Effector memory CD4-positive, alpha-beta T cell (primary cell): ENCODE measurements at places on chromosomes 6 and 20.
A peak's percentile ranks its signal among the peaks of the same experiment; 100 is the strongest.

- no peaks in the 10 kb centered on the region for H3K36me3 ChIP-seq
- no peaks in the 10 kb centered on the region for H3K4me1 ChIP-seq
- no peak overlapping the region for H3K27ac ChIP-seq
- H3K4me3 ChIP-seq = no peak overlapping the region
- peak; percentile 20 for DNase-seq
- H3K27me3 ChIP-seq = no peaks in the 10 kb centered on the region
Measured at GRCh38 chr20:21235484-21236445, 67.4 kb upstream of the XRN2 start.

DNA sequence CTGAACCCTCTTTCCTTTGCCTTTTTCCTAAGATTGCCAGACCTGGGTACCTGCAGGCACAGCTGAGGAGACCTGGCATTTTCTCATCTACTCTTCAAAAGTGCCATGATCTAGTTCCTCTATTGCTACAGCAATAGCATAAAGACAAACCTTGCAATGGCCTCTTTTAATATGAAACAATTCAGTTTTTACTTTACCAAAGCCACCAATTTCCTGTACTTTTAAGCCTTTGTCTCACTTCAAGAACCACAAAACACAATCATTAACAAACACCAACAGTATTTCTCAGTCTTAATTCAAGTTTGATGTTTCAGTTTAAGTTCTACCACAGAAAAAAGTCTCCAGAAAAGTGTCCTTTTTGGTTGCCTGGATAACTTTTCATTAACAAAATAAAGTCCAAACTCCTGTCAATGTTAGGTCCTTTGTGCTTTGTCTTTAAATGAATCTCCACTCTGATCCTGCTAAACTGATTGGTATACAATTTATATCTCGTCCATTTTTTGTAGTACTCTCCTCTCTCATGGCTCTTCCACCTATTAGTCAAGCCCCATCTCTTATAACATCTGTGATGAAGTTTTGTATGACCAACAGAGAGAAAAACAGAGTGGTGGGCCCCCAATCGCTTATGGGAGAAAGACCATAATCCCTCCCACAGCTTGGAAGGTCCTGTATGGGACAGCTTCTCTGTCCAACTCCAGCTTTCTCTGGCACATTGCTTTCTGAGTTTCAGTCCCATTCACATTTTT, 50.5 kb upstream of the THEMIS start:
- H3K36me3 ChIP-seq = no peaks in the 10 kb centered on the region
- DNase-seq = no peak
- H3K27ac ChIP-seq = peak overlapping the region; percentile 52
- no peaks in the 10 kb centered on the region for H3K27me3 ChIP-seq
- peak overlapping the region; percentile 11 for H3K4me3 ChIP-seq
- H3K4me1 ChIP-seq = peaks cover 23% of the 10 kb centered on the region

GRCh38 chr6:7440476-7440875, 50.9 kb downstream of the RIOK1 start:
- H3K27me3 ChIP-seq = no peaks in the 10 kb centered on the region
- H3K36me3 ChIP-seq = no peaks in the 10 kb centered on the region
- H3K4me1 ChIP-seq = no peaks in the 10 kb centered on the region

GRCh38 chr6:30613251-30614043, 3.6 kb downstream of the PPP1R10 start:
- H3K36me3 ChIP-seq = peaks cover 19% of the 10 kb centered on the region
- DNase-seq = no peak
- peak overlapping the region; percentile 97 for H3K27ac ChIP-seq
- no peak overlapping the region for H3K4me3 ChIP-seq

DNA sequence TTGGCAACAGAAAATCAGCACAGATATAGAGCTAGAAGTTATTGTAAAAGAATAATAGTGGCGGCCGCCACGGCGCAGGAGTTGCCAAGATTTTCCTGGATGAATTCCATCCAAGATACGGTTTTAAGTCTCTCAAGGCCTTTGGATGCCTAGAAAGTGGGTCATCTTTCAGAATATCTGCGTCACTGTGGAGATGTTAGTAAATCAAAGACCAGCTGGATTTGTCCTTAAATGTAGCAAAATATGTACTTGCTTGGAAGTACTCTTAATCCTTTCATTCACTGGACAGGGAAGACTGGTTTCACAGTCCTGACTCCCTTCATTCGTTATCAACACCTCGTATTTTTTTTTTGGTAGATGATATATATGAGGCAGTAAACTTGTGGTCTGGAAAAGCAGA, 83.0 kb downstream of the SLC22A3 start:
- H3K27me3 ChIP-seq = peaks cover 2% of the 10 kb centered on the region
- no peak overlapping the region for H3K4me3 ChIP-seq
- H3K36me3 ChIP-seq = no peaks in the 10 kb centered on the region
- DNase-seq = no peak
- peaks cover 5% of the 10 kb centered on the region for H3K4me1 ChIP-seq
- H3K27ac ChIP-seq = no peak overlapping the region

DNA sequence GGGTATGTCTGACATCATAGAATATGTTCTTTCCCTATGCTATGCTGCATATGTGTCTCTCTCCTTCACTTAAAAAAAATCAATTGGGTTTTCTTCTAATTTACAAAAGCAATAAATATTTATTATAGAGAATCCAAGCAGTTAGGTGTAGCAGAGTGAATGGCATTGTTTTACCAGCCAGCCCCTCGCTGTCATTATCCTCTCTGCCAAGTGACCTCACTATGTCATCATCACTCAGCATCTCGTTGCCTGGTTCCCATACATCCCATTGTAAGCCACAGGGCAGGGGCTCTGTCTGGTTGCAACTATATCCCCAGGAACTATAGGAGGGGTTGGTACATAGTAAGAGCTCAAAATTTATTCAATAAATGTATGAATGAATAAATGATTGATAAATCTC, 31.3 kb downstream of the KIAA0319 start:
- H3K4me1 ChIP-seq = no peaks in the 10 kb centered on the region
- H3K4me3 ChIP-seq = no peak overlapping the region
- DNase-seq = no peak
- H3K36me3 ChIP-seq = no peaks in the 10 kb centered on the region

DNA sequence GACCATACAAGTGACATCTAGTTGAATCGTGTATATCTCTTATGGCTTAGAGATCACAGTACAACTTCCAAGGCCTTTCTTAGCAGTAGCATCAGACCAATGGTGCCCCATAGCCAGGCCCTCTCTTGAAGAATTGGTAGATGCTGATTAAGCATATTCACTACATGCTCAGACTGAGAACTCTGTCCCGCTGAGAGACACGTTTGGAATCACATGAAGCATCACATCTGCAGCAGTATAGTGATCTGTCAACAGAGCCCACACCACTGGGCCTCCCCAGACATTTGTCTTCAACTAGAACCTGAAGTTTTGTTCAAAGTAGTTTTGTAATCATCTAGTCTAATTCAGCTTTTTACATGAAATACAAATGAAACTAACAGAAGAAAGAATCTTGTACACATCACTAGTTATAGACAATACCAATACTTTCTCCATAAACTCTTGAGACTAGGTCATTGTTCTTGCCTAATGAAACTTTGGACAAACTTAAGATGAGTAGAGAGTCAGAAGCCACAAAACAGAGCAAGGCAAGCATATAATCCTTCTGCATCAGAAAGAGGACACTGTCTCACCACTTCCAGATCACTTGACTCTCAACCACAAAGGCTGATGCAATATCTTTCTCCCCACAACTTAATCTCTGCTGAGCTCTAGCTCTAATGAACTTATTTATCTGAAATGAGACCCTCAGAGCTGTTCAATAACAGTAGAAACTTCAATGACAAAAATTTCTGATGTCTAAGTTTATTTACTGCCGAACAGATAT, 182.7 kb downstream of the TBX18 start:
- no peak overlapping the region for H3K27ac ChIP-seq
- no peaks in the 10 kb centered on the region for H3K27me3 ChIP-seq
- H3K36me3 ChIP-seq = no peaks in the 10 kb centered on the region

DNA sequence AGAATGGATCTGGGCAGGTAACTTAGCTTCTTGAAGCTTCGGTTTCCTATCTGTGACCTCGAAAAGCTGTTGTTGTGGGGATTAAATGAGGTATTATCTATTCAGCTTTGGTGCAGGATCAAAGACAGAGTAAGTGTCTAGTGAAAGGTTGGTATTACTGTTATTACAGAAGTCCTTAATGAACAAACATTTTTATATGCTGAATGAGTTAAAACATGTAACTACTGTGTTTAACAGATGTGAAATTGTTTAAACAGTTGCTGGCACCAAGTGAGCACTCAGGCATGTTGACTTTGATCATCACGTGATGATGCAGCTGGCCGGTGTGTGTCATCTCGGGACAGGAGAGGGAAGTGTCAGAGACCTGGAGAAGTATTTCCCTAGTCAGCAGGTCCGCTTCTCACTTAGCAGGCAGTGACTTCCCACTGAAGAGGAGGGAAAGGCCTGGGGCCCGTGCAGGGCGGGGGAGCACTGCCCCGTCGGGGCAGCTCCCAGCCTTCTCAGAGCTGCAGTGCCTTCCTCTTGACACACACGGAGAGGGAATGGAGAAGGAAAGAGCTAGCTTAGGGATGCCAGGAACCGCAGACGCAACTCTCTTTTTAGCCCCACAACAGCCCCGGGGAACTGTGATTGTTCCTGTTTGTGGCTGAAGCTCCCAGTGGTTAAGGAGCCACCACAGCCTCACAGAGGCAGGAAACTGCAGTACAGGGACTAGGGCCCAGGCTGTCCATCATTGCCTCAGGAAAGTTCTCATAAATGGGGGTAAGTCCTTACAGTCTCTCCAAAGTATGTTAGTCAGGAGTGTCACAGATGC, 18.0 kb downstream of the TUBB2A start:
- no peaks in the 10 kb centered on the region for H3K27me3 ChIP-seq
- H3K36me3 ChIP-seq = no peaks in the 10 kb centered on the region
- DNase-seq = no peak
- no peak overlapping the region for H3K27ac ChIP-seq

- no peak overlapping the region for H3K4me3 ChIP-seq
- no peaks in the 10 kb centered on the region for H3K27me3 ChIP-seq
- H3K36me3 ChIP-seq = no peaks in the 10 kb centered on the region
Measured at GRCh38 chr20:10524643-10525042, 89.5 kb downstream of the SLX4IP start.

DNA sequence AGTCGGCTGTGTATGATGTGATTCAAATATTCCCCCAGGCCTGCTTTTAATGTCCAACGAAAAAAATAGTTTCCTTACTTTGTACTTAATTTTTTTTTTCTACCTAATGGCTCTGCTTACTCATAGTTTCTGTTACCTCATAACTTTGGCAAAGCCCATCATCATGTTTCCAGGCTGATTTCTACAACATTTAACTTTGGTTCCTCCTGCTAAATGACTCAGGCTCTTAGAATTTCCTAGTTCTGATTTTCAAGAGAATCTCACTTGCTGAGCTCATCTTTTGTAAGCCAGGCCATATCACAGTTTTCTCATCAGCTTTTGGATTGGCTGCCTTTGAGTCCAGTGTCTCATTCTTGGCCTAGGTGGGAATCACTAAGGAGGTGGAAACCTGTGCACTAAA, 323.1 kb downstream of the HDGFL1 start:
- no peaks in the 10 kb centered on the region for H3K27me3 ChIP-seq
- DNase-seq = no peak
- H3K4me1 ChIP-seq = no peaks in the 10 kb centered on the region
- no peak overlapping the region for H3K4me3 ChIP-seq
- H3K36me3 ChIP-seq = no peaks in the 10 kb centered on the region
- no peak overlapping the region for H3K27ac ChIP-seq

GRCh38 chr6:5078121-5078669, 6.9 kb upstream of the PPP1R3G start:
- DNase-seq = no peak
- H3K27me3 ChIP-seq = peaks cover under 1% of the 10 kb centered on the region
- H3K27ac ChIP-seq = no peak overlapping the region
- H3K4me1 ChIP-seq = no peaks in the 10 kb centered on the region
- H3K36me3 ChIP-seq = no peaks in the 10 kb centered on the region

GRCh38 chr6:19408331-19408730, 428.8 kb upstream of the ID4 start:
- H3K27ac ChIP-seq = no peak overlapping the region
- H3K4me1 ChIP-seq = no peaks in the 10 kb centered on the region
- no peak for DNase-seq
- no peaks in the 10 kb centered on the region for H3K27me3 ChIP-seq
- H3K36me3 ChIP-seq = no peaks in the 10 kb centered on the region
- H3K4me3 ChIP-seq = no peak overlapping the region

GRCh38 chr20:54343634-54344033, 131.8 kb upstream of the DOK5 start:
- no peaks in the 10 kb centered on the region for H3K27me3 ChIP-seq
- H3K27ac ChIP-seq = no peak overlapping the region
- H3K4me1 ChIP-seq = no peaks in the 10 kb centered on the region
- no peak for DNase-seq
- no peaks in the 10 kb centered on the region for H3K36me3 ChIP-seq

GRCh38 chr6:142800240-142800639, 144.7 kb downstream of the HIVEP2 start:
- no peaks in the 10 kb centered on the region for H3K36me3 ChIP-seq
- no peak overlapping the region for H3K27ac ChIP-seq
- no peak overlapping the region for H3K4me3 ChIP-seq
- H3K4me1 ChIP-seq = peaks cover 18% of the 10 kb centered on the region
- no peaks in the 10 kb centered on the region for H3K27me3 ChIP-seq
- DNase-seq = no peak

- no peak for DNase-seq
- no peaks in the 10 kb centered on the region for H3K4me1 ChIP-seq
- no peaks in the 10 kb centered on the region for H3K27me3 ChIP-seq
- no peak overlapping the region for H3K4me3 ChIP-seq
Measured at GRCh38 chr6:76814496-76815458, 648.5 kb downstream of the HTR1B start.

GRCh38 chr20:34797012-34797995, 28.1 kb downstream of the NCOA6 start:
- no peaks in the 10 kb centered on the region for H3K27me3 ChIP-seq
- H3K27ac ChIP-seq = no peak overlapping the region
- H3K4me1 ChIP-seq = peaks cover 3% of the 10 kb centered on the region
- no peak overlapping the region for H3K4me3 ChIP-seq

DNA sequence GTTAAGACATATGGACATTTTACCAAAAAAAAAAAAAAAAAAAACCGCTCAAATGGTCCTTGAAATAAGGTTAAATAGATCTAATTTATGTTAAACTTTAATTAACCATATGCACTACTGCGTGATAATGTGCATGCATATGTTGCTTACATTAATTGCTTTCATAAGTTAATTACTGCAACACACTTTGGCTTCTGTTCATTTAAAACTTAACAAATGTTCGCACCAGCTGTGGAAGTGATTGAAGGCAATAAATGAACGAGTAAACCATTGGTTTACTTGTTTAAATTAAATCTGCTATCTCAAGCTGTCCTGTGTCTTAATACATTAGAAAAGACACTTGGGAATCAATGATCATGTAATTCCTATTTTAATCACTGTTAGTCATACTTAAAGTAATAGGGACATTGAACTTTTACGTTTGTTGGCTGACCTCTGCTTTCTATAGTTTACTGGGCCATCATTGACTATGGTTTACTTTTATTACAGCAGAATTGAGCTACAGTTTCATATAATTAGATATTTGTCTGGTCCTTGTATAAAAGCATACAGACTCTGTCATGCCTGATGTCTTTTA, 294.7 kb downstream of the KHDC1L start:
- DNase-seq = no peak
- H3K4me1 ChIP-seq = no peaks in the 10 kb centered on the region
- H3K4me3 ChIP-seq = no peak overlapping the region

- H3K27ac ChIP-seq = no peak overlapping the region
- H3K27me3 ChIP-seq = peaks cover 41% of the 10 kb centered on the region
- H3K4me1 ChIP-seq = no peaks in the 10 kb centered on the region
- H3K36me3 ChIP-seq = no peaks in the 10 kb centered on the region
- no peak for DNase-seq
- H3K4me3 ChIP-seq = no peak overlapping the region
Measured at GRCh38 chr6:28693033-28693750, 167.5 kb downstream of the GPX5 start.
